NCI-H1417 treated with DMSO at 0.1 percent for 48 hours (cell line): ENCODE measurements at places on chromosomes 3 and 15.

GRCh38 chr3:53161820-53162671 lies 1.0 kb downstream of the PRKCD start:
- DNase-seq = no peak

GRCh38 chr3:84547971-84548970 lies 410.5 kb upstream of the CADM2 start:
- DNase-seq = no peak

DNA sequence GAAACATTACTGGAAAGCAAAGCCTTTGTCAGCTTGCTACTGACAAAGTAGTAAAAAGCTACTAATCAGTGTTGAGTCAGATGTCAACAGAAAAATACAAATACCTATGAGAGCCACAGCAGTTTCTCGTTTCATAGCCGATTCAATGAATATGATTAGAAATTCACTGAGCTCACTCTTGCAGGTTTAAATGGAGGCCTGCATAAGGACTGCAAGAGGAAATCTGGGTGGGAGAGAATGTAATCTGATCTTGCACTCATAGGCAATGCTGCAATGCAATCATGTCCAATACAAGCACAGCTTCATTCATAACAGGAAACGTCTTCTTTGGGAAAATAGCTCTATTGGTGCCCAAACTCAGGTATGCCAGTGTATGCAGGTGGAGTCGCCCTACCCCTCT lies 608.8 kb downstream of the ROBO2 start:
- no peak for DNase-seq

DNA sequence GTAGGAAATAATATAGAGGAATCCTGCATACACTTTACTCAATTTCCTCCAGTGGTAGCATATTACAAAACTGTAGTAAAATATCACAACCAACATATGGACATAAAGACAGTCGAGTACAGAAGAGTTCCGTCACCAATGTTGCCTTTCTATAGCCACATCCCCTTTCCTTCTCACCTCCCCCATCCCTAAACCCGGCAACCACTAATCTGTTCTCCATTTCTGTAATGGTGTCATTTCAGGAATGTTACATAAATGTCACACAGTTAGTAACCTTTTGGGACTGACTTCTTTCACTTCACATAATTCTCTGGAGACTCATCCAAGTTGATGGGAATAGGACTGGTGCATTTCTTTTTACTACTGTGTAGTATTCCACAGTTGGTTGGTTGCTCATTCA lies 41.4 kb upstream of the ATG7 start:
- no peak for DNase-seq

GRCh38 chr15:29422606-29423005 lies 153.0 kb upstream of the NSMCE3 start:
- DNase-seq = no peak
